ENCODE measurements at places on chromosomes 13 and 19.

- no peak for DNase-seq
Measured at GRCh38 chr13:47133011-47133445, 236.2 kb upstream of the HTR2A start.

DNA sequence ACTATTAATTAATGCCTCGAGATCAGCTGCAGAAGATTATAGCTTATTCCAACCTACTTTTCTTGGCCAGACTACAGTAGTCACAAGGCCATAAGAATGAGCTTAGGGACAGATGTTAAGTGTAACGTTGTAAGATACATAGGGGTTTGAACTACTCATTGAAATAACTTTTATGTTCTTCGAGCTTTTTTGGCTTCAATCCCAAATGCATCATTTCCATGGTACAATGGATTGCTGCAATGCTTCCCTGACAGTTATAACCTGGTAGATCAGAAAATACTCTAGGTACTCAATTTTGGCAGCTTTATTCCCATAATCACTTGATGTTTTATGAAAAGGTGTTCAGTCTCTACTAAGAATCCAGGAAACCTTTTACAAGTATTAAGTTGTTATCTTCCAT lies 2216.7 kb upstream of the PCDH20 start:
- DNase-seq = no peak

GRCh38 chr19:48934837-48935236 lies 1.3 kb downstream of the DHDH start:
- DNase-seq = peak; percentile 8

DNA sequence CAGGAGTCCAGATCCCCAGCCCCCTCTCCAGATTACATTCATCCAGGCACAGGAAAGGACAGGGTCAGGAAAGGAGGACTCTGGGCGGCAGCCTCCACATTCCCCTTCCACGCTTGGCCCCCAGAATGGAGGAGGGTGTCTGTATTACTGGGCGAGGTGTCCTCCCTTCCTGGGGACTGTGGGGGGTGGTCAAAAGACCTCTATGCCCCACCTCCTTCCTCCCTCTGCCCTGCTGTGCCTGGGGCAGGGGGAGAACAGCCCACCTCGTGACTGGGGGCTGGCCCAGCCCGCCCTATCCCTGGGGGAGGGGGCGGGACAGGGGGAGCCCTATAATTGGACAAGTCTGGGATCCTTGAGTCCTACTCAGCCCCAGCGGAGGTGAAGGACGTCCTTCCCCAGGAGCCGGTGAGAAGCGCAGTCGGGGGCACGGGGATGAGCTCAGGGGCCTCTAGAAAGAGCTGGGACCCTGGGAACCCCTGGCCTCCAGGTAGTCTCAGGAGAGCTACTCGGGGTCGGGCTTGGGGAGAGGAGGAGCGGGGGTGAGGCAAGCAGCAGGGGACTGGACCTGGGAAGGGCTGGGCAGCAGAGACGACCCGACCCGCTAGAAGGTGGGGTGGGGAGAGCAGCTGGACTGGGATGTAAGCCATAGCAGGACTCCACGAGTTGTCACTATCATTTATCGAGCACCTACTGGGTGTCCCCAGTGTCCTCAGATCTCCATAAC lies at the start of gene APOE:
Gene APOE, plus strand, starts transcription at position 360 of the 724 bp plus-strand sequence. CDS start 829 bp downstream, outside the sequence.
- DNase-seq = no peak

DNA sequence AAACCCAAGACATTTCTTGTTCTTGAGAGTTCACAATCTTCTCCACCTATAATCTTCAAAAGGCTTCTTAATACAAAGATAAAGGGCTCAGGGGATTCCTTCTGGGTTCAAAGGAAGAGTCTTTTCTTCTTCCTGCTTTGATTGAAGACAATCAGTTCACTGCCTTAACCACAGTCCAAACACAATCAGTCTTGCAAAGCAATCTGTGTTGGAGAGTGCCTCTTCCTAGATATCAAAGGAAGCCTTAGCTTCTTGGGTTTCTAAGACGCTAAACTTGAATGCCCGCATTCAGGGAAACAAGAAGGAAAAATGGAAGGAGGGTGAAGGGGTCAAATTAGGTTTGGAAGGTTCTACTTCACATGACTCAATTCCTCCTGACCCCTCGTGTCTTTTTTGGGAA lies 27.2 kb downstream of the RANBP3 start:
- no peak for DNase-seq

DNA sequence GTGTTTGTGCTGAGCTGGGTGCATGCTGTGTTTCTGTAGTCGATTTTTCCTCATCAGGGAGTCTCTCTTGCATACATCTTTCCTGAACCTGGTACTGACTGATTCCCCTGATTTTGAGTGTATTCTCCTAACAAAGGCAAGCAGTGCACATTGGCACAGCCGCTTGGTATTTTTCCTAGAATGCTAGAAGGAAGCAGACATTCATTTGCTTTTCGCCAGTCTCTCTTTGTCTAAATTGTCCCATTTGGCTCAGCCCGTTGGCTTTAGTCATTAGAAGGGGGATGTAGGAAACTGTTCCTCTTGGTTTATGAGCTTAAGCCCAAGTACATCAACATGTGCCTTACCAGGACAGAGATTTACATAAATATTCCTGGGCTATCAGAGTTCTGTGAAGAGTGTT lies 266.1 kb upstream of the TMTC4 start:
- no peak for DNase-seq

DNA sequence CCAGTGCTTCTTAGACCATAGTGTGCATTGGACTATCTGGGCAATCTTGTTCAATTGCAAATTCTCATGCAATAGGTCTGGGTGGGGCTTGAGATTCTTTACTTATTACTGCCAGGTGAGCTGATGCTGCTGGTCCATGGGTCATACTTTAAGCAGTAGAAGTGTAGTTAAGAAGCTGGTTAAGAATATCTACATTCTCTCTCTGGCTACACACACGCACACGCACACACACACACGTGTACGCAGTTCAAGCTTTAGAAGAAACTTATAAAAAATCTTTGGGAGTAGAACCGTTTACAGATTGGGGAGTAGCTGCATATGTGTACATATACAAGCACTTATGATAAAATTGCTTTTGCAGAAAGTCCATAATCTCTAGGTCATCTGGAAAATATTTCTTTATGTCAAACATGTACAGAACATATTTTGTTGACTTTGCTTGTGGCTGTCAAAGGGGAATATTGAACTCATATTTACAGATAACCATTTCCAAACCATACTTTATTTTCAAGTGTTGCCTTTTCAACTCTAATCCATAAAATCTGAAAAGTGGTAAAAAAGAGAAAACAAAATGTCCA lies 99.7 kb downstream of the GPC6 start:
- no peak for DNase-seq

Measured in common myeloid progenitor, CD34-positive (primary cell).